ENCODE measurements at places on chromosomes 5 and 9.
A peak's percentile ranks its signal among the peaks of the same experiment; 100 is the strongest.

DNA sequence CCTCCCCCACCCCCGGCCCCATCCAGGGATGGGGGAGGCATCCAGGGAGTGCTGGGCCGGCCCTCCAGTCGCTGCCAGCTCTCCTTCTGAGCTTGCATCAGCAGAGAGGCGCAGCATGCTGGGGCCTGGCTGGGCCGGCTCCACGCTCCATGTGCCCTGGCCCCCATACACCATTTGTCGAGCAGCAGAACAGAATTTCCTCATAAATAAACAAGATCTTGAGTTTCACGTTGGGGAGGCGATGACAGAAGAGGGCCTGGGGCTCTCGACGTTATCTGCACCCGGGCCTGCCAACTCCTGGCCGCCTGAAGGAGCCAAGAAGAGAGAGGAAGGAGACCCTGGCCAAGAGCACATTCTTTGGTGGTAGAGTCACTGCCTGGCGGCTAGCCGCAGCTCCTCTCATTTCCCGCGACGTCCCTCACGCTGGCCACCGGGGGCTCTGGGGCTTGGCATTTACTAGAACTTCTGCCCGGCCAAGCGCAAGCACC lies 177.0 kb downstream of the FGF18 start:
- no peaks in the 10 kb centered on the region for H3K4me1 ChIP-seq
- no peaks in the 10 kb centered on the region for H3K27me3 ChIP-seq
- H3K4me3 ChIP-seq, result no peak overlapping the region
- no peak overlapping the region for H3K27ac ChIP-seq

DNA sequence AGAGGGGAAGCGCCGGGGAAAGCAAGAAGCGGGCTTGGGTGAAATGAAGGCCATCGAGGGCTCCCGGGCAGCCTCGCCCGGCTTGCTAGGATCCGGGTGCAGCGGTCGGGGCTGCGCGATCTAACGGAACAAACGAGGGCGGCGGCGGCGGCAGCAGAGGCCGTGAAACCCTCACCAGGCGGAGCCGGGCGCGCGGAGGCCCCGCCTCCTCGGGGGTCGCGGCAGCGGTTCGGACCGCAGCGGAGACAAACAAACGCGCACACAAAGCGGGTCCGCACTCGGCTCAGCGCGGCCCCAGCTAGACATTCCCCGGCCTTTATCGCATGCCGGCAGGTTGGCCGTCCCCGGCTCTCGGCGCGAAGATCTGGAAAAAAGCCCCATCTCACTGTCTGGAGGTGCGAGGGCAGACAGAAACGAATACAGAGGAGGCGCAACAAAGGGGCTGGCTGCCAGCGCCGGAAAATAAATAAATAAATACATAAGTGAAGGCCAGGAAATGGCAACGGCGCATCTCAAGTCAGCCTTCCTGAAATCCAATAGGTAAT lies 10.5 kb upstream of the TRIM36 start:
- no peaks in the 10 kb centered on the region for H3K27me3 ChIP-seq
- DNase-seq, result peak; percentile 38
- no peak overlapping the region for H3K27ac ChIP-seq
- H3K36me3 ChIP-seq, result no peaks in the 10 kb centered on the region
- peak overlapping the region; percentile 53 for H3K4me3 ChIP-seq

DNA sequence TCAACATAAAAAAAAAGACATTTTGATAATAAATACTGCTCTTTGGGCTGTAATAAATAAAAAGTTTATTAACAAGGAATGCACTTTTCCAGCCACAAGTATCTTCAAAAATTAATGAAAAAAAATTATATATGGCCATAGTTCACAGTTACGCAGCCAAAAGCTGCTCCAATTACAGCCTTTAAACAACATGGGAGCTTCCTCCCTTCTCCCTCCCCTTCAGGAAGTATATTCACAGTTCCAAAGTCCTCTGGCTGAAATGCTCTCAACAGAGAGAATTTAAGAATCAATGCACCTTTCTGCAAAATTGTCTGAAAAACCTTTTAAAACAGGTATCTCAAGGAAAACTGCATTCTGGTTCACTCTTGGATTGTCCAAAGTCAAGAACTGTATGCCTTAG lies 5.9 kb downstream of the PLK2 start:
- no peaks in the 10 kb centered on the region for H3K36me3 ChIP-seq
- H3K4me3 ChIP-seq, result no peak overlapping the region
- no peaks in the 10 kb centered on the region for H3K4me1 ChIP-seq
- H3K27ac ChIP-seq, result no peak overlapping the region

DNA sequence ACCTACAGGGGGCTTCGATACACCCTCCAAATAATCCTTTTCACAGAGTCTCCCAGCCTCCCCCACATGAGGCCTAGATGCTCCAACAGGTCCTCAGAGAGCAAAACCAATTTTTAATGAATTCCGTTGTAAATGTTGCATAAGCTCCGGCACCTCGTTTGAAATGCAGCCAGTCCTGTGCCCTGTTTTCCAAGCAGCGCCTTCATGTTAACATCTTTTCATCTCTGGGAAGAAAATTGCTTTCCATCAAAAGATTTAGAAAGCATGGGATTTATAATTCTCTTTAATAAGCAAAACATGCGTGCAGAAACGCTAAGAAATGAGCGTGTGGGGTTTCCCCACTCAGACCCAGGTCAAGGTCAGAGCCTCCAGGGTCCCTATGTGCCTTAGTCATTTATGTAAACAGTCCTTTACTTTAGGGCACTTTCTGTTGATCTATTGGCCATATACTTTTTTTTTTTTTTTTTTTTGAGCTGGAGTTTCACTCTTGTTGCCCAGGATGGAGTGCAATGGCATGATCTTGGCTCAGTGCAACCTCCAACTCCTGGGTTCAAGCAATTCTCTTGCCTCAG lies 177.5 kb upstream of the S1PR3 start:
- no peak overlapping the region for H3K27ac ChIP-seq
- H3K4me3 ChIP-seq, result no peak overlapping the region
- no peaks in the 10 kb centered on the region for H3K36me3 ChIP-seq
- H3K4me1 ChIP-seq, result no peaks in the 10 kb centered on the region

GRCh38 chr5:84885485-84886258 lies 501.0 kb upstream of the EDIL3 start:
- peak; percentile 41 for DNase-seq
- H3K36me3 ChIP-seq, result no peaks in the 10 kb centered on the region
- H3K4me1 ChIP-seq, result no peaks in the 10 kb centered on the region

DNA sequence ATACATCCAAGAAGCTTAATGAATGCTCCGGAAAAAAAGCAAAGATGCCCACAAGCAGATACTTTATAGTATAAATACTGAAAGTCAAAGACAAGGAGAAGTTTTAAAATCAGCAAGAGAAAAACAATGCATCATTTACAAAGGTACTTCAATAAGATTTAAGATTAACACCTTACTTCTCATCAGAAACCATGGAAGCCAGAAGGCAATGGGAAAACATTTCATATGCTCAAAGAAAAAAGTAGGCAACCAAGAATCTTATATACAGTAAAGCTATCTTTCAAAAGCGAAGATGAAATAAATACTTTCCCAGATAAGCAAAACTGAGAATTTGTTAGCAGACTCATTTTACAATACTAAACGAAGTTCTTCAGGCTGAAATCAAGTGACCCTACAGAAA lies 51.1 kb downstream of the ABHD17B start:
- DNase-seq, result no peak
- H3K4me1 ChIP-seq, result no peaks in the 10 kb centered on the region
- no peak overlapping the region for H3K27ac ChIP-seq
- H3K27me3 ChIP-seq, result no peaks in the 10 kb centered on the region
- H3K4me3 ChIP-seq, result no peak overlapping the region

- peaks cover 14% of the 10 kb centered on the region for H3K4me1 ChIP-seq
- no peak overlapping the region for H3K4me3 ChIP-seq
- no peak for DNase-seq
- H3K27me3 ChIP-seq, result peaks cover 4% of the 10 kb centered on the region
- no peaks in the 10 kb centered on the region for H3K36me3 ChIP-seq
These were observed 8.8 kb upstream of the BARX1 start for GRCh38 chr9:93963969-93964368.

- no peaks in the 10 kb centered on the region for H3K36me3 ChIP-seq
- DNase-seq, result peak; percentile 74
- H3K4me1 ChIP-seq, result no peaks in the 10 kb centered on the region
These were observed at the start of gene PCDHGA10 for GRCh38 chr5:141412854-141413539. TSS of gene PCDHGA10 (plus strand) at chr5:141412987. CDS start at chr5:141413176, 189 bp downstream.

DNA sequence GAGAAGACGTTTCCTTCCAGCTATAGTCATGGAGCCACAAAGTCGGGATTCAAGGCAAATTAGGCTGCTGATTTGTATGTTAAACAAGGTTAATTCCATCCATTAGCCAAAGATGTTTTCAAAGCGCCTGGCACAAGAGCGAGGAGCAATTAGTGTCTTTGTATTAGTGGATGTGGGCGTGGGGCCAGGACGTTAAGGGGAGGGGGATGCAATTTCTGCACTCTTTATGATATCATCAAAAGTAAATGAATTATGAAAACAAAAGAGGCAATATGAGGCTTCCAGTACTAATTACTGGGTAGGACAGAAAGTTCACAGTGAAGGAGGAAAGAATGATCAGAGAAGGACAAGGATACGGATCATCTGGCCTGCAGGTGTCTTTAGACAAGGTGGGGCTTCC lies 230.9 kb upstream of the MSX2 start:
- no peak for DNase-seq
- H3K4me3 ChIP-seq, result no peak overlapping the region
- H3K4me1 ChIP-seq, result no peaks in the 10 kb centered on the region
- H3K36me3 ChIP-seq, result no peaks in the 10 kb centered on the region
- no peaks in the 10 kb centered on the region for H3K27me3 ChIP-seq

GRCh38 chr5:1002836-1003235 lies 5.8 kb upstream of the NKD2 start:
- H3K4me3 ChIP-seq, result no peak overlapping the region
- DNase-seq, result peak; percentile 13
- no peaks in the 10 kb centered on the region for H3K27me3 ChIP-seq
- H3K4me1 ChIP-seq, result peaks cover 18% of the 10 kb centered on the region
- H3K36me3 ChIP-seq, result no peaks in the 10 kb centered on the region

DNA sequence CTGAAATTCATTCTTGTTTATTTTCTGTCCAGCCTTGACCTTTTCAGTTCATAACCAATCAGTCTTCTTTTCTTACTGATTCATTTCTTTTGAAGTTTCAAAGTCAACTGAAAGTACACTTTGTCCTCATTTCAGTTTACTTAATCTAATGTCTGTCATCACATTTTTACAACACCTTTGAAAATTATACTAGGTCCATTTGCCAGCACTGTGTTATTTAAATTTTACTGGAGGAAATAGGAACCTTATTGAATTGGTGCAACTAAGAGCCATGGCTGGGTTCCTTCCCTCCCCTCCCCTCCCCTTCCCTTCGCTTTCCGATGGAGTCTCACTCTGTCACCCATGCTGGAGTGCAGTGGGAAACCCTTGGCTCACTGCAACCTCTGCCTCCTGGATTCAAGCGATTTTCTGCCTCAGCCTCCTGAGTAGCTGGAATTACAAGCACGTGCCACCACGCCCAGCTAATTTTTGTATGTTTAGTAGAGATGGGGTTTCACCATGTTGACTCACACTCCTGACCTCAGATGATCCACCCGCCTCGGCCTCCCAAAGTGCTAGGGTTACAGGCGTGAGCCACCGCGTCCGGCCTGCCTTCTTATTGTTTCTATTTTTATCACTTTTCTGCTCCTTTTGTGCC lies 6.3 kb downstream of the RMI1 start:
- no peak overlapping the region for H3K4me3 ChIP-seq
- no peaks in the 10 kb centered on the region for H3K27me3 ChIP-seq
- no peaks in the 10 kb centered on the region for H3K36me3 ChIP-seq
- no peak for DNase-seq
- H3K4me1 ChIP-seq, result no peaks in the 10 kb centered on the region

GRCh38 chr9:37693260-37693659 lies 42.5 kb downstream of the FRMPD1 start:
- H3K27ac ChIP-seq, result no peak overlapping the region
- H3K4me1 ChIP-seq, result no peaks in the 10 kb centered on the region
- no peaks in the 10 kb centered on the region for H3K36me3 ChIP-seq
- H3K4me3 ChIP-seq, result no peak overlapping the region
- DNase-seq, result no peak

DNA sequence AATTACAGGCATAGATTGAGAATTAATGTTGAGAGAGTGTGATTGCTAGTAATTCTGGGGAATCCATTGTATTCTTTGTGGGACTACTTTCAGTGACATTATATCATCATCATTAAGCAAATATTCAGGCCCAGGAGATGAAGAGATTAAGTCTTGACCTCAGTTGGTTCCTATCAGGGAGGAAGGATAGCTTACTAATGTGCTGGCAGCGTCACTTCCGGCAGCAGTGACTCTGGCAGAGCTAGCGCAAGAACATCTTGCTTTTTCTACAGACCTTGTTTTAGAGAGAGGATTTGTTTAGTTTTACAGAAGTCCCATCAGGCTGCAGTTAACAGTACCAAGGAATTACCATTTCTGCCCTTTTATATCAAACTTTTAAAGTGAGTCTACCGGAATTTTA lies 20.3 kb downstream of the OSTF1 start:
- DNase-seq, result peak; percentile 54
- no peak overlapping the region for H3K4me3 ChIP-seq
- H3K36me3 ChIP-seq, result no peaks in the 10 kb centered on the region
- H3K27ac ChIP-seq, result peak overlapping the region; percentile 50
- H3K4me1 ChIP-seq, result peaks cover 24% of the 10 kb centered on the region

- H3K27ac ChIP-seq, result no peak overlapping the region
- H3K36me3 ChIP-seq, result no peaks in the 10 kb centered on the region
- no peaks in the 10 kb centered on the region for H3K4me1 ChIP-seq
These were observed 78.8 kb downstream of the HRH2 start for GRCh38 chr5:175736652-175737051.

GRCh38 chr5:144187699-144188294 lies 17.1 kb downstream of the KCTD16 start:
- DNase-seq, result peak; percentile 34
- no peaks in the 10 kb centered on the region for H3K27me3 ChIP-seq
- H3K27ac ChIP-seq, result no peak overlapping the region
- no peaks in the 10 kb centered on the region for H3K36me3 ChIP-seq

- no peaks in the 10 kb centered on the region for H3K36me3 ChIP-seq
- H3K4me1 ChIP-seq, result no peaks in the 10 kb centered on the region
- no peak overlapping the region for H3K27ac ChIP-seq
- H3K27me3 ChIP-seq, result no peaks in the 10 kb centered on the region
- H3K4me3 ChIP-seq, result no peak overlapping the region
These were observed 5.9 kb downstream of the CYFIP2 start for GRCh38 chr5:157271740-157272271.

GRCh38 chr9:13725516-13725915 lies 446.0 kb upstream of the MPDZ start:
- H3K27me3 ChIP-seq, result no peaks in the 10 kb centered on the region
- no peaks in the 10 kb centered on the region for H3K4me1 ChIP-seq
- no peak overlapping the region for H3K4me3 ChIP-seq
- no peak for DNase-seq
- no peak overlapping the region for H3K27ac ChIP-seq

GRCh38 chr5:82265047-82265446 lies 13.1 kb downstream of the RPS23 start:
- H3K27ac ChIP-seq, result no peak overlapping the region
- H3K36me3 ChIP-seq, result no peaks in the 10 kb centered on the region
- H3K27me3 ChIP-seq, result no peaks in the 10 kb centered on the region
- no peaks in the 10 kb centered on the region for H3K4me1 ChIP-seq
- no peak overlapping the region for H3K4me3 ChIP-seq

DNA sequence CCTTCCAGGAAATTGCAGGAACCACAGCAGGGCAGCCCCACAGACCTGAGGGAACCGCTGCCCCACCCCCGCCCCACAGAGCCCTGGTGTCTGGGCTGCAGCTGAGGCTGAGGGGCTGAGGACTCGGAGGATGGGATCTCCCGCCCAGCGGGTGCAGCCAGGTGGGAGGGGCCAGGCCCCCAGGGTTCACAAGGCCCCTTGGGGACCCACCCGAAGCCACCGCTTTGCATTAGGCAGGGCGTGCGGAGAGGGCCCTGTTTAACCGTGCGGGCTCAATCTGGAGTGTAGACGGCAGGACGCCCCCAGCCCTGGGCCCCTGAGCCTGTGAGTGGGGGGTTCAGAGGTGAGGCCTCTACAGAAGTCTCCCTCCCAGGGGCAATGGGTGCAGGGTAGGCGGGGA lies 10.8 kb downstream of the NOTCH1 start:
- no peak for DNase-seq
- no peaks in the 10 kb centered on the region for H3K27me3 ChIP-seq
- H3K27ac ChIP-seq, result no peak overlapping the region
- H3K4me3 ChIP-seq, result no peak overlapping the region
- H3K36me3 ChIP-seq, result no peaks in the 10 kb centered on the region

All from testis (tissue), 5 donors.